Naive thymus-derived CD4-positive, alpha-beta T cell (primary cell): ENCODE measurements at places on chromosomes 1 and 21.

- DNase-seq = no peak
- H3K4me1 ChIP-seq = no peaks in the 10 kb centered on the region
- no peak overlapping the region for H3K27ac ChIP-seq
- no peak overlapping the region for H3K4me3 ChIP-seq
Measured at GRCh38 chr1:43042773-43043457, 84.2 kb upstream of the SLC2A1 start.

- peak overlapping the region; percentile 73 for H3K27ac ChIP-seq
- peaks cover 87% of the 10 kb centered on the region for H3K4me1 ChIP-seq
- DNase-seq = no peak
Measured at GRCh38 chr1:19469004-19469403, 16.3 kb downstream of the CAPZB start.

DNA sequence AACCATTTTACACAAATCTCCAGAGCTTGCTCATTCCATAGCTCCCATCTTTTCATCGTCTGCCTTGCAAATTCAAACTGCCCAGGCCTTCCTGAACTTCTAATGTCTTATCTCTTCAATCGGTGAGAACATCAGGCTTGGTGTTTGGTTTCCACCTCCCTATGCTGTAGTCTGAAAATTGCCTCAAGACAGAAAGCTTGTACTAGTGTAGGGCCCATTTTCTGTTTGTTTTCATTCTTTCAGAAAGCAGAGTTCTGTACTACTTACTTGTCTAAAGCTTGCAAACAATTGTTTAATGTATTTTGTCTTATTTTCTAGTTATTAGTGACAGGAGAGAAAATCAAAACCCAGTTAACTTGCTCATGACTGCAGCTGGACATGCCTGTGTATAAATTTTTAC, 16.8 kb downstream of the HOOK1 start:
- H3K36me3 ChIP-seq = no peaks in the 10 kb centered on the region
- no peak overlapping the region for H3K4me3 ChIP-seq
- DNase-seq = no peak
- H3K27me3 ChIP-seq = no peaks in the 10 kb centered on the region
- H3K27ac ChIP-seq = no peak overlapping the region
- H3K4me1 ChIP-seq = no peaks in the 10 kb centered on the region

GRCh38 chr1:103218821-103219220, 110.5 kb upstream of the COL11A1 start:
- H3K4me3 ChIP-seq = no peak overlapping the region
- H3K27ac ChIP-seq = no peak overlapping the region
- no peaks in the 10 kb centered on the region for H3K4me1 ChIP-seq
- H3K27me3 ChIP-seq = no peaks in the 10 kb centered on the region
- H3K36me3 ChIP-seq = no peaks in the 10 kb centered on the region
